ENCODE measurements at places on chromosomes 13 and 19. TPM values are rescaled to one million over a fixed set of nuclear protein-coding genes. Genes with fewer than 3 reads are reported as not detected.
A peak's percentile ranks its signal among the peaks of the same experiment; 100 is the strongest.

GRCh38 chr19:38190793-38191192, 33.2 kb downstream of the DPF1 start:
- H3K27ac ChIP-seq = no peak overlapping the region
- no peak overlapping the region for H3K4me3 ChIP-seq
- no peaks in the 10 kb centered on the region for H3K4me1 ChIP-seq
- H3K27me3 ChIP-seq = no peaks in the 10 kb centered on the region

DNA sequence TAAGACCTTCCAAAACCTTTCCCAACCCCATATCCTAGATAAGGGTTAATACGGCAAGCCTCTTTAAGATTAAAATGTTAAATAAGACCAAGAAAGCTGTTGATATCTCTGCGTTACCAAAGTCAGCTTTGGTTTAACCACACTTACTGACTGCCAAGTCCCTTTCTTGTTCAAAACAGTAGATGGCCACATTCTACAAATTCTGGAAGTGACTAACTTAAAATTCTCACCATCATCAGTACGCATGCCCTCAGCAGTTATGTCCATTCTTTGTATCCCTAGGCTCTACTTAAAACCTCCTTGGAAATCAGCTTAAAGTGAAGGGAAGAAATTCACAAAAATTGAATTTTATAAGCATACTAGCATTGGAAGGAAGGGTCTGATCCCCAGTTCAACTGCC, 23.6 kb downstream of the SOHLH2 start:
- no peak overlapping the region for H3K4me3 ChIP-seq
- no peaks in the 10 kb centered on the region for H3K36me3 ChIP-seq
- no peaks in the 10 kb centered on the region for H3K27me3 ChIP-seq
- H3K4me1 ChIP-seq = no peaks in the 10 kb centered on the region
- no peak overlapping the region for H3K27ac ChIP-seq
- no peak for DNase-seq

GRCh38 chr13:76016799-76017400, 380.8 kb downstream of the LMO7 start:
- no peak overlapping the region for H3K4me3 ChIP-seq
- no peak overlapping the region for H3K27ac ChIP-seq
- peak; percentile 28 for DNase-seq
- H3K27me3 ChIP-seq = no peaks in the 10 kb centered on the region
- H3K36me3 ChIP-seq = no peaks in the 10 kb centered on the region

DNA sequence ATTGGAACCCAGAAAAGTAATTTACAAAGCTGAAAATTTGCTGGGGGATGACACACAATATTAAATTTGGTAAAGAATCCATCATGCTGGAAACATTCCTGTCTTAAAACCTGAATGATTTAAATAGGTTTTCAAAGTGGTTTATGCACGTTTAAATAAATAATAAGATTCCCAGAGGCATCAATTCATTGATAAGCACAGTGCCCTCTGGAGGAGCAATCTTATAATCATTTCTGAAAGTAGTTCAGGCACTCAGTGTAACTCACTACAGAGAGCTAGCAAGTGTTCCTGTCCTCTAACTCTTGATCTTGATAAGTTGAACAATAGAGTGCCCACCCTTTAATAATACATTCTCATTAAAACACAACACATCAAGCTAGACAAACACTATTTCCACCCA, 43.5 kb upstream of the SHISA2 start:
- no peaks in the 10 kb centered on the region for H3K36me3 ChIP-seq
- no peaks in the 10 kb centered on the region for H3K4me1 ChIP-seq
- H3K27me3 ChIP-seq = peaks cover 4% of the 10 kb centered on the region
- no peak overlapping the region for H3K27ac ChIP-seq
- no peak for DNase-seq

DNA sequence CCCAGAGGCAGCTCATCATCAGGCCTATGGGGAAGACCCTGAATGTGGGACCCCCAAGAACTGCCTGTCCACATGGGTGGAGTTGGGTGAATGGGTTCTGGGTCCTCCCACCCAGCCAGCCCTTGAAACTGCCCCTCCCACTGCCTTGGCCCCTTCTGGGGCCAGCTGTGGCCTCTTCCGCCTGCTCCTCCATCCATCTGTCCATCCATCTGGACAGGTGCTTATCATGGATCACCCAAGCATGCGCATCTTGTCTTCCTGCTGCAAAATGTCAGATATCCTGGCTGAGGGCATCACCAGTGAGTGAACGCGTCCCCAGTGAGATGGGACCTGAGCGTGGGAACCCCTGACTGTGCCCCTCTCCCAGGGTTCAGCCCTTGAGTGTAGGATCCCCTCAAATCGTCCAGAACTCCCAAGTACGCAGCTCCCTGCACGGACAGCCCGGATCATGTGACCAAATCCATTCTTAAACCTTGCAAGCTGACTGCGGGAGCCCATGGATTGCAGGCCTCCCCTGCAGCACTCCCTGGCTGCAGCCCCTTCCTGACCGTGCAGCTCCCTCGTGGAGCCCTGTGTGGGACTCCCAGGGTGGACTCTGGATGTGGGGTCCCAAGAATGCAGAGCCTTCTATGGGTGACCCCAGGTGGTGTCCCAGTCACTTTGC, 2.0 kb downstream of the STXBP2 start:
- DNase-seq = no peak
- H3K36me3 ChIP-seq = peaks cover 10% of the 10 kb centered on the region
- no peaks in the 10 kb centered on the region for H3K27me3 ChIP-seq
- no peak overlapping the region for H3K4me3 ChIP-seq

- H3K27me3 ChIP-seq = no peaks in the 10 kb centered on the region
- DNase-seq = no peak
- no peak overlapping the region for H3K27ac ChIP-seq
- no peaks in the 10 kb centered on the region for H3K36me3 ChIP-seq
- H3K4me1 ChIP-seq = no peaks in the 10 kb centered on the region
- H3K4me3 ChIP-seq = no peak overlapping the region
Measured at GRCh38 chr13:83085186-83085900, 796.9 kb downstream of the SLITRK1 start.

DNA sequence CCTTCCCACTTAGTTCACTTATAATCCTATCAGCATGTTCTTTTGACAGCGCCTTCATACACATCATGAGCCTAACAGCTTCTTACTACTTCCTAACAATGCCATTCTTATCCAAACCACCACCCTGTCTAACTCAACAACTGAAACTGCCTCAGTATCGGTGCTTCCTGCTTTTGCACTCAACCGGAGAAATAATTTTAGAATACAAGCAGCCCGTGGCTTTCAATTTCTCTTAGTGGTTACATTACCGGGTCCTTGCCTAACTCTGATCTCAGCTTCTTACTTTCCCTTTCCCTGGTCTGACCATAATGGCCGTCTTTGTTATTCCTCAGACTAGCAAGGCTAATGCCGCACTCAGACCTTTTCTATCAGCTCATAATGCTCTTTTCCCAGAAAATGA, 17.0 kb downstream of the ZFP82 start:
- no peak overlapping the region for H3K4me3 ChIP-seq
- no peak for DNase-seq
- H3K4me1 ChIP-seq = no peaks in the 10 kb centered on the region
- no peak overlapping the region for H3K27ac ChIP-seq
- H3K27me3 ChIP-seq = no peaks in the 10 kb centered on the region

GRCh38 chr13:32036757-32037156, 5.2 kb downstream of the FRY start:
- H3K4me1 ChIP-seq = no peaks in the 10 kb centered on the region
- no peaks in the 10 kb centered on the region for H3K36me3 ChIP-seq
- DNase-seq = no peak

DNA sequence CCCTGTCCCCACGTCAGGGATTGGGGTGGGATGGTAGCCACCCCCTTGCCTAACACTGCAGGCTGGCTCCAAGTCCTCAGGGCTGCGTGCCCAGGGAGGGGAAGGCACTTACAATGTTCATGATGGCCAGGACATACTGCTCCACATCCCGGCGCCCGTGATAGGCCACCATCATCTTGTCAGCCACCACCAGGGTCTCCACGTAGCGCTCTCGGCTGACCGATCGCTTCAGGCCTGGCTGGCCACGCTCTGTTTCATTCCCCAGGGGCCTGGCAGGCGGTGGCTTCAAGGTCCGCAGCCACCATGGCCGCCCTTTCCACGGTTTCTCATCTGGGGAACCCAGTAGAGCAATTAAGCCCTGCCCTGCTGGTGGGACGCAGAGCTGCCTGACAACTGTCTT, 9.7 kb downstream of the ADAMTS10 start:
- no peak overlapping the region for H3K27ac ChIP-seq
- DNase-seq = no peak
- no peaks in the 10 kb centered on the region for H3K4me1 ChIP-seq
- no peaks in the 10 kb centered on the region for H3K36me3 ChIP-seq

GRCh38 chr13:51959773-51960172, 51.5 kb downstream of the ATP7B start:
- DNase-seq = no peak
- no peak overlapping the region for H3K4me3 ChIP-seq
- H3K36me3 ChIP-seq = no peaks in the 10 kb centered on the region
- no peaks in the 10 kb centered on the region for H3K27me3 ChIP-seq
- H3K27ac ChIP-seq = no peak overlapping the region
- H3K4me1 ChIP-seq = peaks cover 6% of the 10 kb centered on the region

DNA sequence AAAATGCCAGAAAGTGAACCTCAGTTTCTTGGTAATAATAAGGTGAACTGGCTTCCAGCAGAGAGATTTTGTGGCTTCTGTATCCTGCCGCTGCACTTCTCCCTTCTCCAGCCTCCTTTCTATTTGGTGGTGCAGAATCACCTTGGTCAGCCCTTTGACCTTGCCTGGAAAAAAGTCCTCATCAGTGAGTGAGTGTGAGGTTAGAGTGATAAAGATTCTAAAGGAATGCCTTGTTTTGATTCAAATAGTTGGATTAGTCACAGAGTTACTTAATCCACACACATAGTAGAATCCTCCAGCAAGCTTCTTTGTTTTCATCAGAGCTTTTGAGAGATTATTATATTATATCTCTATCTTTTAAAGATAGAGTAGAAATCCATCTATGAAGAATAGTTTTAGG, 140.9 kb downstream of the KCNRG start:
- peaks cover 13% of the 10 kb centered on the region for H3K4me1 ChIP-seq
- H3K27ac ChIP-seq = no peak overlapping the region
- no peak for DNase-seq
- H3K36me3 ChIP-seq = no peaks in the 10 kb centered on the region
- H3K27me3 ChIP-seq = peaks cover 3% of the 10 kb centered on the region

DNA sequence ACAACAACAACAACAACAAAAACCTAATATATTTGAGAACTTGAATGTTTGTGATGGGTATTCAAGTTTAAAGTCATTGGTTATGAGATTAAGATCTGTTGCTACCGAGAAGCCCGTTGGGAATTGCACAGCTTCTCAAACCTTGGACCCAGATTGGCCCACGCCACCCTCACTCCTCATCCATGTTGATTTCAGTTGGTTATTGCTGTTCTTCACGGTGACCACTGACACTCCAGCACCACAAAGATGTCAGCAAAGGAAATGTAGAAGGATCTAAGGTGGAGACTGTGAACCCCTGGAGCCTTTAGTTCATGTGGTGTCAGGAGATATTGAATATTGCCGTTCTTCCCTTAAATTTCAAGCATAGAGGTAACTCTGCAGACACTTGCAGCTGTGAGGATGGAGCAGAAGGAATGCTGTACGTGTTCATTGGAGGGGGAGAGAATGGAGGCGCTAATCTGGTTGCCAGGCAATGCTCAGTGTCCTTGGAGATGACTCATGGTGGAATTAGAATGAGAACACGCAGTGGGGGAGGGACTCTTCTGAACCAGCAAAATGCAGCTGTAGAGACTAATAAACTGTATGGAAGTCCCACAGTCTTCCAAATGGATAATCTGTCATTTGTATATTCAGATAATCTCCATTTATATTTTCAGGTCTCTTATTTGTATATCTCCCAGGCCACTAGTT, 20.8 kb upstream of the ZNF835 start:
- no peak for DNase-seq
- no peaks in the 10 kb centered on the region for H3K36me3 ChIP-seq
- no peaks in the 10 kb centered on the region for H3K4me1 ChIP-seq
- H3K27me3 ChIP-seq = no peaks in the 10 kb centered on the region
- H3K27ac ChIP-seq = no peak overlapping the region
- H3K4me3 ChIP-seq = no peak overlapping the region

DNA sequence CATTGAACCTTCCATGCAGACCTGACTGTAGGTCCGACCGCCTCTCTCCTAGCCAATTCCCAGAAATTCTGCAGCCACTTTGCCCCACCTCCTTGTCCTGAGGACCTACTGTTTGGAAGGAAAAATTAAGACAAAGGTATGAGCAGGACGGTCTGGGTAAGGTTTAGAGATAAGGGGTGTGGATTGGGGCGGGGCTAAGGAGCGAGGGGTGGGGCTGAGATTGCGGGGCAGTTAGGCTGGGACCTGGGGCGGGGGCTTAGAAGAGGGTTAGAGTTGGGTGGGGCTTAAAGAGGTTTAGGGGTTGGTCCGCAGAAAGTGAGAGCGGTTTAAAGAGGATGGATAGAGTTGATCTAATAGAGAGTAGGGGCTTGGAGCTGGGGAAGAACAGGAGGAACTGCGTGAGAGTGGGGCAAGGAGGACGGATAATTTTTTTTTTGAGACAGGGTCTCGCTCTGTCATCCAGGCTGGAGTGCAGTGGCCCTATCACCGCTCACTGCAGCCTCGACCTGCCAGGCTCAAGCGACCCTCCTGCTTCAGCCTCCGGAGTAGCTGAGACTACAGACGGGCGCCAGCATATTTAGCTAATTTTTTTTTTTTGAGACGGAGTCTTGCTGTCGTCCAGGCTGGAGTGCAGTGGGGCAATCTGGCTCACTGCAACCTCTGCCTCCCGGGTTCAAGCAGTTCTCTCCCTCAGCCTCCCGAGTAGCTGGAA, 1.7 kb upstream of the ZNF865 start:
- H3K27ac ChIP-seq = no peak overlapping the region
- no peak for DNase-seq
- H3K27me3 ChIP-seq = no peaks in the 10 kb centered on the region
- peaks cover 32% of the 10 kb centered on the region for H3K4me1 ChIP-seq

DNA sequence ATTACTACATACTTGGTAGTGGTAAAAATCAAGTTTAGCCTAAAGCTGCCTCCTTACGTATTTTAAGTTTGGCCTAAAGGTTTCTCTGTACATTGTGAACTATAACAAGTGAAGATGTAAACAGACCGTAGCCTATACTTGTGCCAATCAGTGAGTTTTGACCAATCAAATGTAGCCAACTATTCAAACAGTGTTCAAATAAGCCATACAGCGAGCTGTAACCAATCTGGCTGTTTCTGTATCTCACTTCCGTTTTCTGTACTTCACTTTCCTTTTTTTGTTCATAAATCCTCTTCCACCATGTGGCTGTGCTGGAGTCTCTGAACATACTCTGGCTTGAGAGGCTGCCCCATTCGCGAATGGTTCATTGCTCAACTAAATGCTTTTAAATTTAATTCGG, 2504.6 kb downstream of the PCDH9 start:
- DNase-seq = no peak
- H3K36me3 ChIP-seq = no peaks in the 10 kb centered on the region
- no peaks in the 10 kb centered on the region for H3K4me1 ChIP-seq
- H3K4me3 ChIP-seq = no peak overlapping the region
- no peak overlapping the region for H3K27ac ChIP-seq

The NCAN gene
- total RNA-seq = not detected

The TPTE2 gene
- total RNA-seq = not detected

The CCL25 gene
- not detected for total RNA-seq

The PSG7 gene
- not detected for total RNA-seq

The KLF1 gene
- total RNA-seq = not detected
